Activated CD8-positive, alpha-beta memory T cell treated with anti-CD3 and anti-CD28 coated beads for 1 hour (primary cell): ENCODE measurements at places on chromosomes 6 and 20.
A peak's percentile ranks its signal among the peaks of the same experiment; 100 is the strongest.

GRCh38 chr6:84356907-84357306, 129.5 kb upstream of the CEP162 start:
- DNase-seq, result no peak

DNA sequence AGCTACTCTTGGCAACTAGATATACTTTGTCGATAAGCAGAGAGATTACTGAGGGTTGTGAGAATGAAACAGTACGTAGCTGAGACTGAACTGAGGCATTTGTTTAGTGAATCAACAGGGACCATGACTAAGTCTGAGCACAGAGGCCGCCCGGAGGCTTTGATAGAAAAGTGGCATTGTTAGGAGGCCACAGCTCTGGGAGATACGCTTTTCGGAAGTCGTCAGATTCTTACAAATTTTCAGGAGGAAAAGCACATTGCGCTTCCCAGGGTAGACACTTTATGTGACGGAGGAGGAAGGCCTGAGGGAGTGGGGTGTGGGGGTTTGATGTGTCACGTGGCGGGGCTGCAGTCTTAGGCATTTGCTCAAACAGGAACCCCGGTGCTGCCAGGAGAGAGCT, 69.4 kb downstream of the PSMG4 start:
- no peak for DNase-seq

DNA sequence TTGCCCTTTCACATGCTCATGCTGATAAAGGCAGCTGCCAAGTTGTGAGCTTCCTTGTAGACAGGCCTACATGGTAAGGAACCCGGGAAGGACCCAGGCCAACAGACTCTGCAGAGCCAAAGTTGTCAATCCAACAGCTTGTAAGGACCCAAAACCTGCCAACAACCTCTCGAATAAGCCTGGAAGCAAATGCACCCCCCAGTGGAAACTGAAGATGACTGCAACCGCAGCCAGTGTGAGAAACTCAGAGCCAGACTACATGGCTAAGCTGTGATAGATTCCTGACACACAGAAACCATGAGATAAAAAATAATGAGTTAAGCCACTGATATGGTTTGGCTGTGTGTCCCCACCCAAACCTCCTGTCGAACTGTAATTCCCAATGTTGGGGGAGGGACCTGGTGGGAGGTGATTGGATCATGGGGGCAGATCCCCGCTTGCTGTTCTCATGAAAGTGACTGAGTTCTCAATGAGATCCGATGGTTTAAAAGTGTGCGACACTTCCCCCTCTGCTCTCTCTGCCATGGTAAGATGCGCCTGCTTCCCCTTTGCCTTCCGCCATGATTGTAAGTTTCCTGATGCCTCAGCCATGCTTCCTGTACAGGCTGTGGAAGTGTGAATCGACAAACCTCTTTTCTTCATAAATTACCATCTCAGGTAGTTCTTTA, 18.8 kb upstream of the CLPSL2 start:
- DNase-seq, result no peak

- no peak for DNase-seq
Measured at GRCh38 chr6:40395066-40395697, 192.0 kb downstream of the LRFN2 start.

DNA sequence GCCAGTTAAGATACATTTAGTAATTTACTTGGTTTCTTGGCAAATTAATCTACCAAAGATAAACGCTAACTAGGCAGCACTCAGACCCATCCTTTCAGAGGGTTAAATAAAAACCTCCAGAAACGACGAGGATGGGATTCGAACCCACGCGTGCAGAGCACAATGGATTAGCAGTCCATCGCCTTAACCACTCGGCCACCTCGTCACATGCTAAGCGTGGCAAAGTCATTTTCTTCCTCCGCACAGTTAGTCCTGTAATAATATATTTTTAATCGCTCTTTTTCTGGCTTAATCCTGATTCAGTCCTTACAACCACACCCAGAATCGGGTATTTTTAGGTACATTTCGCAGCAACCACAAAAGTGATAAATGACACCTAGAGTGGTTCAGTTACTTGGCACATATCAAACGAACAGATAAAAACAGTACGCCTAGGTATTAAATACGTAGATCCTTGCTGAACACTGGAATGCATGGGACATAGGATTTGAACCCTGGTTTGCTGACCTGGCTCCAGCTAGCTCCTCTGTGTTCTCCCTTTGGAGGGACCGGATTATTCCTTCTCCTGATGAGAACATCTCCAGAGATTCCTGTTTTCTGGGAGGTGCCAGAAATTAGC, 71.6 kb downstream of the GPX5 start:
- no peak for DNase-seq

GRCh38 chr6:61809004-61809595, 476.9 kb downstream of the KHDRBS2 start:
- DNase-seq, result no peak

- DNase-seq, result peak; percentile 44
Measured at GRCh38 chr20:63290677-63291472, 2.1 kb upstream of the COL20A1 start.

GRCh38 chr6:55450005-55450404, 122.7 kb downstream of the GFRAL start:
- DNase-seq, result no peak

GRCh38 chr6:14023855-14024254, 93.7 kb upstream of the CD83 start:
- no peak for DNase-seq

DNA sequence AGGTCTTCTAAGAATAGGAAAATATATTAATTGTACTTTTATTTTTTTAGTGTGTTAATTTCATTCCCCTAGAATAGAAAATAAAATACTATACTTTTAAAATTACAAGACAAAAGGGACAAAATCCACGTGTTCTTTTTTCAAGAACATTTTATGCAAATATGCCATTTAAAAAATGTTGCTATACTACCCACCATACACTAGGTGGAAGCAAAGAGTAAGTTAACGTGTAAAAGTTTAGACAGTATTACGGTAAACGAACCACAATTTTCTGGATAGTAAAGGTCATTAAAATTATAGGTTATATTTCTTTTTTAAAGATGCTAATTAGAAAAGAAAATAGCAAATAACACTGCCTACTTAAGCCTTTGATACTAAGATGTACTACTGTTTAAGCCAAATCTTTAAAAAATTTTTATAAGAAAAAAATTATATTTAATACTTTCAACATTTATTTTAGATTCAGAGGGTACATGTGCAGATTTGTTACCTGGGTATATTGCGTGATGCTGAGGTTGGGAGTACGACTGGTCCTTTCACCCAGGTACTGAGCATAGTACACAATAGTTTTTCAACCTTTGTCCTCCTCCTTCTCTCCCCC, 287.6 kb downstream of the PHF3 start:
- DNase-seq, result no peak

- no peak for DNase-seq
Measured at GRCh38 chr20:57810511-57811373, 100.9 kb upstream of the PMEPA1 start.

- no peak for DNase-seq
Measured at GRCh38 chr20:44886828-44887227, 1.3 kb downstream of the YWHAB start.

- no peak for DNase-seq
Measured at GRCh38 chr6:149147938-149148718, 169.4 kb upstream of the TAB2 start.

DNA sequence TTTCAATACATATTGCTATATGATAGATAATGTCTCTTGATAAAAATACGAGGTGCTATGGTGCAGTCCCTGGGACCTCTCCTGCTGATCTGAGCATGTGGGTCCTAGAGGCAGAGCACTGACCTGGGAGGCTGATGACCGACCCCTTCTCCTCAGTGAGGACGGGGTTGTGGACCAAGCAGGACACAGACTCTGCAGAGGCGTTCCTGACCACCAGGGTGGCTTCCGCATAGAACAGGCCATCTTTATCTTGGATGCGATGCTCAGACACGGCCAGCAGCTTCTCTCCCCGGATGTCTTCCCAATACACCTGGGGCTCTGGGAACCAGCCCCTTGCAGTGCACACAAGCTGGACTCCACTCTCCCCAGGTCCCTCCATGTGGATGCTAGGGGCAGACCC, 4.2 kb downstream of the BTNL2 start:
- no peak for DNase-seq

GRCh38 chr6:96015518-96016333, at the start of gene FUT9:
Gene FUT9 (plus strand): TSS chr6:96015974. CDS start chr6:96203156, 187,182 bp downstream.
- no peak for DNase-seq

GRCh38 chr6:24868765-24869164, 67.0 kb downstream of the RIPOR2 start:
- DNase-seq, result no peak

- DNase-seq, result no peak
Measured at GRCh38 chr6:17004269-17004668, 97.6 kb upstream of the STMND1 start.

GRCh38 chr20:16241911-16242310, 331.3 kb downstream of the KIF16B start:
- no peak for DNase-seq

DNA sequence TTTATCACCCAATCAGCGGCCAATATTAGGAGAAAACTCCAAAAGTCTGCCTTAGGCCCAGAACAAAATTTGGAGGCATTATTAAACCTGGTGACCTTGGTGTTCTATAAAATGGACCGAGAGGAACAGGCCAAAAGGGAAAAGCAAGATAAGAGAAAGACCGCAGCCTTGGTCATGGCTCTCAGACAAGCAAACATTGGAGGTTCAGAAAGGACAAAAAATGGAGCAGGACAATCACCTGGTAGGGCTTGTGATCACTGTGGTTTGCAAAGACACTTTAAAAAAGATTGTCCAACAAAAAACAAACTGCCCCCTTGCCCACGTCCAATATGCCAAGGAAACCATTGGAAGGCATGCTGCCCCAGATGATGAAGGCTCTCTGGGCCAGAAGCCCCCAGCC, 31.2 kb downstream of the CEP85L start:
- no peak for DNase-seq

DNA sequence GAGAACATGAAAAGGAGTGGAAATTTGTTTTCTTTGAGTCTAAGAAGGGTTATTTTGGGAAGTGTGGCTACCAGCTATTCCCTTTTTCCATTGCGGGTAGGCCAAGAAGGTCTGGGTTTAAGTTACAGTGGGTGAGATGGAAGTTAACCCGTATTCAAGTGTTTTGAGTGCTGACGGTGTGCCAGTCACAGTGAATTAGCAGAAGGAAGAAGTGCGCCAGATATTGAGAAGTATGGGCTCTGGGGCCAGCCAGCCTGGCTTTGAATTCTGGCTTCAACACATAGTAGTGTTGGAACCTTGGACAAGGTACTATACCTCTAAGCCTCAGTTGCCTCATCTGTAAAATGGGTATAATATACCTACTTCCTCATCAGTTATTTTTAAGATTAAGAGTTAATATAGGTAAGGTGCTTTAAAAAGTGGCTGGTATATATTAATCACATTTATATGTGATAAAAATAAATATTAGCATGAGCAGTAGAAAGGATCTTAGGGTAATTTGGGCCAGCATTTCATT, 16.3 kb downstream of the ZNF76 start:
- no peak for DNase-seq

DNA sequence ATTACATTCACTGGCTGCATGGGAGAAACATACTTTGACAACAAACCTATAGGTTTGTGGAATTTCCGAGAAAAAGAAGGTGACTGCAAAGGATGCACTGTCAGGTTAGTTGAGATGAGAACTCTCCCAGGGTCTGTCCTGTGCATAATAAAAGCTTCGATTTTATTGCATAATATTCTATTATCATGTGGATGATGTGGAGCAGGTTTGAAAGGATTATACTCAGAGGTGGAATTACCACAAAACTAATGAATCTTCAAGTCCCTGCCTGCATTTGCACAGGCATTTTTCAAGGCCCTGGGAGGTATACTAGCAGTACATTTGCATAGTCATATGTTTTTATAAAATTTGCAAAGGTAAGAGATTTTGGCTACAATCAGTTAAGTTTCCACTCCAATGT, 249.8 kb downstream of the ARHGAP18 start:
- no peak for DNase-seq

GRCh38 chr6:134035823-134036296, 16.6 kb downstream of the SLC2A12 start:
- DNase-seq, result no peak

DNA sequence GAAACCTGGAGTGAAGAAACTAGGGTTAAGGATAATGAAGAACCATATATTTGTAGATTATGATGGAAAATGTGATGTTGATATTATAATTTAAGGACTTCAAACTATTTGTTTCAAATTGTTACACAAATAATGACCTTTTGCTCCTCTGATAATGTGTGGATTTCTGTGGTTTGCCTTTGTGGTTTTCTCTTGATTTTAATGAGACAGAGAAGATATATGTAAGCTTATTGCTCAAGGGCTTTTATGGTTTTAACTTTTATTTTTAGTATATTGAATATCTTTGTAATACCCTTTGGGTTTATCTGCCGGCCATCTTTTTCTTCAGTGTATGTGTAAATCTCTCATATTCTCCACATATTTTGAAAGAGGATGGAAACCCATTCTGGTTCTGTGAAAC, 362.3 kb downstream of the RIMS1 start:
- no peak for DNase-seq

DNA sequence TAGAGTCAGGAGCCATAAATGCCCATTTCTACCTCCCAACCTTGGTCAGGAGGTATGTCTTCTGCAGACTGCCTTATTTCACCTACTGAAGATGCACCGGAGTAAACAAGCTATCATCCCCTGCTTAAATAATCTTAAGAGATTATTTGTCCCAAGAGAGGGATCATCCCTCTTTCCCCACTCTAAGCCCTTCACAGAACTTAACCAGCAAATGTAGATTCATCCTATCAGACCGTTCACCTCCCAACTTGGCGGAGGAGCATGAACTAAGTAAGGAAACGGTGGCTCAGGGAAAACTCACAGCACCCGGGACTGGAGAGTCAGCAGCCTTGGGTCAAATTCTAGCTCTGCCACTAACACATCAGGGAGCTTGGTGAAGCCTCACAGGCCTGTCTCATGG, 115.3 kb downstream of the TRERF1 start:
- no peak for DNase-seq

DNA sequence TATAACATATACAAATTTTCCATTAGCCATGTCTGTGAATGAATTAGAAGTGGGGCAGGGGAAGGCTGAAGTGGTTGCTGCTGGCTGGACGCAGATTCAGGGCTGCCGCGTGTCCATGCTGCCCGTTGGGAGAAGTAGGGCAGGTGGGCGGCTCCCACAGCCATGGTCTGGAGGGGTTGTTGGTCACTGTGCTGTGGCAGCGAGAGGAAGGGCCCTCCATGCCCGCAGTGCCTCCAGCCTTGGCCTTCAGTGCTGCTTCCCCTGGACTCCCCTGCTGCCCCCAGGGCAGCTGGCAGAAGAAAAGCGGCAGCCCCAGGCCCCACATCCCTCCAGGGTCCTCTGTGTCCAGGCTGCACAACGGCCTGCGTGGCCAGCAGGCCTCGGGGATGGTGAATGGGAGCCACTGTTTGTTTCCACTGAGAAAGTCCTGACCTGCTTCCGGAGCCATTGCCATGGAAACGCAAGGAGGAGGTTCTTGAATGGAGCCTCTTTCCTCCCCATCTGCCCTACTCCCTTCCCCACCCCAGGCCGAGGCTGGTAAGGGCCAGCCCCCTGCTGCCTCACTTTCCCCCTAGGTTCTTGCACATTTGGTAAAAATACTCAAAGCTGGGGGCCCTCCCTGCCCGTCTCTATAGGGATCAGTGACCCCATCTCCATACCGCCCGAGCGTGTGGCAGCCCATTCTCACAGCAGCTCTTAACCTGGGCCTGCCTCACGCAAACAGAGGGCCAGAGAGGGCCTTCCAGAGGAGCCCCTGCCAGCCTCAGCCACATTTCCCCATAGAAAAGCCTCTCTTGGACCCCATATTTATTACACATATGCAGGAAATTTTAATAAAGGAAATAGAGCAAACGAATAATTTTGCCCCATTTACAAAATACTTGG, 113.3 kb downstream of the SASH1 start:
- no peak for DNase-seq
